ENCODE measurements at places on chromosomes 1 and 21.

DNA sequence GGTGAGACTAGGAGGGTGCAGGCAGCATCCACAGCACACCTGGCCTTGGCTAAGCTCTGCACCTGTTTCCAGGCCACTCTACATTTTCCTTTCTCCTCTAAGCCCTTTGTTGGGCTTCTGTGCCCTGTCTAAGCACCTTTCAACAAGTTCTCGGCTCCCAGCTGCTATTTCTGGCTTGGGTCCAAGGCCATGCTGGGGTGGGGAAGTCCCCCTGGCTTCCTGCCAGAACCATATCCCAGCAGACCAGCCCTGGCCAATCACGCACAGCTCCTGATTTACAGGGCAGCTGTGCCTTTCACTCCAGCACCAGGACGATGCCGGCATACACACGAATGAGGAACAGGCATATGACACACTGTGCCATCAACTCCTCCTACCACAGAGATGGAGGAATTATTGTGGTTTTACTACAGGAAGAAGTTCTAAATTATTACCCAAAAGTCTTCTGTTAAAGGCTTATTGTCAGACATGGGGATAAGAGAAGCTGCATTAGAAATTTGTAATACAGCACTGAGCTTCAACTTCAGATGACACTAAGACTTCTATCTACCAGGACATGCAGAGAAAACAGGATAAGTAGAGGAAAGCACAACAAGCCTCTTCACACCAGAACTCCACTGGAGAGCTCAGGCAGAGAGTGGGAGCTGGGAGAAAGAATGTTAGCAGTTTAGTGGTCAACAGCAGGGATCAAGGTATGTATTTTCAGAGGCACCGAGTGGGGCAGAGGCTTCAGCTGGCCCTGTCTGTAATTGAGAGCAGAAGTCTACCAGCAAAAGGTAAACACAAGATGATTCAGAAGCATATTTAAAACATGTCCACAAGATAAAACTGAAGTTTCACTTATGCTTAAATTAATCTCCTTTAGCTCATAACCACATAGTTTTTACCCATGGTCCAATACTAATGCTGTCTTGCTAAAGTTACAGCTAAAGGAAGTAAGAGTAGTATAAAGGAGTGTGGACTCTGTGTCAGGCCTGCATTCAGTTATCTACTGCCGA, 37.4 kb downstream of the TRIT1 start:
- DNase-seq = peak; percentile 89

- no peak for DNase-seq
These were observed 8.8 kb downstream of the ATPAF1 start for GRCh38 chr1:46659307-46659870.

DNA sequence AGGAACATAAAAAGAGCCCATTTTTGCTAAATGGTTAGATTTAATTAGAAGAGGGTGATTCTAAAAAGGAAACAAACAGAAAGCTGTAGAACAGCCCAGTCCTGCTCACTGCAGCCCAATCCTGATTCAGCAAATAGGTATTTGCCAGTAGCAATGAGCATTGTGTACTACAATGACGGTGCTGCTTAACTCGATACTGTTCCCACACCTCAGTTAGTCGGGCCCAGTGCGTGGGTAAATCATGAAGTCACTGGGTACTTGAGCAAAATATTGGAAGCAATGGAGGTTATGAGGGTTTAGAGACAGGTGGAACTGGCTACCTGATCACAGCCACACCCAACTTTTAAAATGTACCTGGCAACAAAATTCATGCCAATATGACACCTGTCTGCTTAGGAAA, 101.5 kb upstream of the ADGRL2 start:
- no peak for DNase-seq

DNA sequence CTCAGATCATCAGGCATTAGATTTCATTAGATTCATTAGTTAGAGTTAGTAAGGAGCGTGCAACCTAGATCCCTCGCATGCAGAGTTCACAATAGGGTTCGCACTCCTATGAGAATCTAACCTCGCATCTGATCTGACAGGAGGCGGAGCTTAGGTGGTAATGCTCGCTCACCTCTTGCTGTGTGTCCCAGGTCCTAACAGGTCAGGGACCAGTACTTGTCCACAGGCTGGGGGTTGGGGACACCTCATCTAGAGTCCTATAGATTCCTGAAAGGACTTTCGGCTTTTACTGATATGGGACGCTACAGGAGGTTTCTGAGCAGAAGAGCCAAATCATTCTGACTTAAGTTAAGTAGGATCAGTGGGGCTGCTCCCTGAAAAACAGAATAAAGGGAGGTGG, 91.4 kb downstream of the AKT3 start:
- DNase-seq = no peak

DNA sequence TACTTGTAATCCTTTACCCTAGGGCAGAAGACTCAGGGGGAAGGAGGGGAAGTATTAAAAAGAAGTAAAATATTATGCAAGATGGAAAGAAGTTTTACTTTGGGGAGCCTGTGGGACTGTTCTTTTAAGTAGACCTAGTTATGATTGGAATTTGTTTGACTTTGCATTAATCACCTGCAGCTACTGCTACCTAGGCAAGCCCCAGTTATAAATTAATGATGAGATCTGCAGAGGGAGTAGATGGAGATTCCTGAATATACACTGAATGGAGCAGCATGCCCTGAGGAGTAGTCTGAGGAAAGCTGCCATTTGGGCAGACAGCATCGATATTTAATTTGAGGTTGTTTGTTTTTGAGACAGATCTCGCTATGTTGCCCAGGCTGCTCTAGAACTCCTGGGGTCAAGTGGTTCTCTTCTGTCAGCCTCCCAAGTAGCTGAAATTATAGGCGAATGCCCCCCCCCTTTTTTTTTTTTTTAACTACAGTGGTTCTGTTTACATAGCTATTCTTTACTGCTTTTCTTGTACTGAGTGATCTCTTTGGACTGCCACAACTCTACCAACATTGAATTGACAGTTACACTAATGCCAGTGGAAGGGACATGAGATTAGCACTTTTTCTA, 81.4 kb upstream of the SERTAD4 start:
- DNase-seq = no peak

- no peak for DNase-seq
These were observed 5.5 kb upstream of the PTGER3 start for GRCh38 chr1:71053146-71053545.

GRCh38 chr1:230971771-230972170, 6.9 kb downstream of the TTC13 start:
- no peak for DNase-seq

- peak; percentile 64 for DNase-seq
These were observed 186.5 kb downstream of the FASLG start for GRCh38 chr1:172845371-172845770.

- no peak for DNase-seq
These were observed 11.5 kb downstream of the TRIM46 start for GRCh38 chr1:155184835-155185782.

DNA sequence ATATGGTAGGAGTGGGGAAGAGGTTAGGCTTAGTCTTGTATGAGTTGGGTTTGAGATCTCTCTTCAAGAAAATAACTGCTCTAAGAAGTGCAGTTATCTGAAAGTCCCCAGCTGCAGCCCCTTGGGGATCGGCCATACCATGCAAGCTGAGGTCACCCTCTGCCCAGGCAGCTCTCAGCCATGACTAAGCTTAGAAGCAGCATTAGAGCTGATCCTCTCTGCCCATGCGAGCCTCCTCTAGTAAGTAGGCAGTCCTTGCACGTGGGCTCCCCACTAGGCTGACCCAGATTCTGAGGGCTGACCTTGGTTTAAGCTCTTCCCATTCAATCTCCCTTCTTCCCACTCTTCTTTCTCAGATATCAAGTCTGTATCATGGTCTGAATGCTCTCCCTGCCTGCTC, 121.0 kb upstream of the UBE2U start:
- no peak for DNase-seq

GRCh38 chr1:157776971-157777391, at the start of gene FCRL2:
Gene FCRL2, minus strand, starts transcription at chr1:157777132. Its CDS starts 59 bp downstream, at chr1:157777073.
- no peak for DNase-seq

DNA sequence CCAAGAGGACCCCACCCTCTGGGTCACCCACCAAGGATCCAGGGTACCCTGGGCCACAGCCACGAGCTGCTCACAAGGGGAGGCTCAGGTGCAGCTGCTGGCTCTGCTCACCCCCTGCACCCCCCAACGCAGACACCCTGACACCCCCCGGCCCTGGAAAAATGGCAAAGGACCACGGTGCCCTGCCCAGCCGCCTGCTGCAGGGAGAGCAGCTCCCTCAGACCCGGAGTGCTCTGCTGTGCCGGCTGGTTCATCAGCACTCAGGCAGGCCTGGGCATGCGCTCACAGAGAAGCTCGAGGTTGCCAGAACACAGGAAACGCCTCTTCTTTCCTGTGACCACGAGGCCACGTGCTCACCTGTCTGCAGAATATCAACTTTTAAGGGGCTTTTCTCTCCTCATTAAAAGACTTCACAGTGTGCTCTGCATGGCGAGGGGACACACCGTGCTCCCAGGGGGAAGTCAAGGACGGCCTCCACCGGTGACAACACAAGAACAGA, 4.3 kb upstream of the C1QTNF12 start:
- peak; percentile 75 for DNase-seq

GRCh38 chr1:204325944-204326343, 33.8 kb downstream of the PLEKHA6 start:
- DNase-seq = no peak

GRCh38 chr1:17849216-17849615, 94.1 kb downstream of the ACTL8 start:
- DNase-seq = no peak

GRCh38 chr1:19044975-19045831, 88.7 kb upstream of the IFFO2 start:
- DNase-seq = no peak

DNA sequence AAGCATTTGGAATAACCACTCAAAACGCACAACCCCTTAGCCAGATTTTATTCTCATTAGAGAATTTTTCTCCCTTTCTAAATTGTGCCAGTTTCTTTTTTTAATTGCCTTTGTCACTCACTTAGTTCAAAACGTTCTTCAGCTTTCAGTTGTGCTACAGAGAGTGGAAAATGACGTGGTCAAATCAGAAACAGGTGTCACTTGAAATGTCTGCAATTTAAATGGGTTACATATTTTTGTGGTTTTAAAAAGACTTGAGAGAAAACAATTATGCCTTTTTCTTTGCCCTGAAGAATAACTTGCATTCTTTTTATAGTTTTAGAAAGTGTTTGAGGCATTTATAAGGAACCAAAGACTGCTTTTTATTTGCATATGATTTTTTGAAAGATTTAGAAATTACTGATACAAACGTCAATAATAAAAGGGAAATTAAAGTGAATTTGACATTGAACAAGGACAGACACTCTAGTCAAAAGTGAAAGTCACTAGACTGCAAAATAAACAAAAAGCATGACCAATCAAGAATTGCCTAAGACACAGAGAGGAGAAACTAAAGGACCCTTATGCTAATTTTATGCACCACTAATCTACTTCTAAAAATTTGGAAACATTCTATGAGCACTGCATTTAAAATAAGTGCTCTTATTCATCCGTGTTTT, 191.0 kb downstream of the TPR start:
- no peak for DNase-seq

DNA sequence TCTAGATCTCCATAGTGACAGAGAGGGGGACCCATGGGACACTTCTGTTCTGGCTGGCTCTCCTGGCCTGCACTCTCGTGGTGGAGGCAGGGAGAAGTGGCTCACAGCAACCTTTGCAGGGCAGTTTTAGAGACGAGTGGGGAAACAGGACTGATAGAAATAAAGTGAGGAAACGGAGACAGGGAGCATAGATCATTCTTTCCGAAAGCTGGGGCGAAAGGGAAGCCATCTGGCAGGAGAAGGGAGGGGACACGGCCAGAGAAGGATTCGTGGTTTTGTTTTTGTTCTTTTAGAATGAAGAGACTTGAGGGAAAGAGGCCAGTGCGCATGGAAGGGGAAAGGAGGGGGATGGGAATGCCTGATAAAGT, 3.5 kb downstream of the TIE1 start:
- DNase-seq = no peak

DNA sequence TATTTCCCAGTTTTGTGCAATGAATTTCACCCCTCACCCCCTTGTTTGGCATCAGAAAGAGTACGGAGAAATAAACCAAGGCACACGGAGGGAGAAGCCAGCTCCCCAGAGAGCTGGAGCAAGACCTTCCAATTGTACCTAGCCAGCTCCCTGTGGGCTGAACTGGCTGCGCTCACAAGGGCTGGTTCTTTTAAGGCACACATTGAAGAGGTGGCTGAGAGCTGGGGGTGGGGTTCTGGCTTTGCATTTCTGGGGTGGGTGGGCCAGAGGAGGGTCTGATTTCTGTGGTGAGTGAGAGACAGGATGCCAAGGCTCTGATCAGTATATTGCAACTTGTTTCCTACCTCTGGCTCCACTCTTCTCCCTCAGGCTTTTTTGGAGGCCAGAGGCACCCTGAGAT, 39.5 kb upstream of the NFASC start:
- no peak for DNase-seq

DNA sequence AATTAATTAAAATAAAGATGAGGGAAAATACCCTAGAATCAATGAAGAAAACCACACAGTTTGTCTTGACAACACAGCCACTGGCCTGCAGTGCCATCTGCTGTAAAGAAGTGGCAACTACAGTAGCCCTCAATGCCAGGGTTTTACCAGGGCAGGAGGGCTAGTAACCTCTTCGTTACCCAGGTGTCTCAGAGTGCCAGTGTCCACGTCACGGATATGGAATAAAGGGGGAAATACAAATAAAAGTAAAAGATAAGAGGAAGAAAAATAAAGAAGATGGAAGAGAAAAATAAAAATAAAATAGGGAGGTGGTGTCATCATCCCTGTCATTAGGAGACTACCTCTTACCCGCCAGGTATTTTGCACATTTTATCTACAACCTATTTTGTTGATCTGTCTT, 14.2 kb upstream of the SLC44A3 start:
- peak; percentile 25 for DNase-seq

DNA sequence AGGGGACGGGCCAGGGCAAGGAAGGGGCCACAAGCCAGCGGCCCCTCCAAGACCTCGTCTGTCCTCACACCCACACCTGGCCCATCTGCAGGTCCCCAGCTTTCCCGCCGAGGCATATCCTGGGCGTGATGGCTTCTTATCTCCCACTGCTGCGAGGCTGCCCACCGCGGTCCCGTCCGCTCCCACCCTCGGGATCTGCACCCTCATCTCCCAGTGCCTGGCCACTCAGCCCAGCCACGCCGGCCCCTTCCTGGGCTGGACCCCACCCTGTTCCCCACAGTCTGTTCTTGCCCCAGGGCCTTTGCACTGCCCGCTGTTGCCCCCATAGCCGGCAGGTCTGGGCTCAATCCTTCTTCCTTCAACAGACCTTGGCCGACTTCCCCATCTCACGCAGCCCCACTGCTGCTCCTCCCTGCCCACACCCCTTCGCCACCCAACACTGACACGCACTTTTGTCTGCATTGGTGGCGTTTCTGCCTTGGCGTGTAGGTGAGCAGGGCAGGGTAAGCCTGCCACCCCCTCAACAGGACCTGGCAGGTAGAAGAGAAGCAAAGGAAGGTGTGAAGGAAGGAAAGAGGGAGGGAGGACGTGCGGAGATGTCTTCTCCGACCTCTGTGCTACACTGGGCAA, 4.4 kb upstream of the TTC34 start:
- no peak for DNase-seq
